Fibroblast of upper back skin (primary cell): ENCODE measurements at places on chromosomes 16 and 17.

DNA sequence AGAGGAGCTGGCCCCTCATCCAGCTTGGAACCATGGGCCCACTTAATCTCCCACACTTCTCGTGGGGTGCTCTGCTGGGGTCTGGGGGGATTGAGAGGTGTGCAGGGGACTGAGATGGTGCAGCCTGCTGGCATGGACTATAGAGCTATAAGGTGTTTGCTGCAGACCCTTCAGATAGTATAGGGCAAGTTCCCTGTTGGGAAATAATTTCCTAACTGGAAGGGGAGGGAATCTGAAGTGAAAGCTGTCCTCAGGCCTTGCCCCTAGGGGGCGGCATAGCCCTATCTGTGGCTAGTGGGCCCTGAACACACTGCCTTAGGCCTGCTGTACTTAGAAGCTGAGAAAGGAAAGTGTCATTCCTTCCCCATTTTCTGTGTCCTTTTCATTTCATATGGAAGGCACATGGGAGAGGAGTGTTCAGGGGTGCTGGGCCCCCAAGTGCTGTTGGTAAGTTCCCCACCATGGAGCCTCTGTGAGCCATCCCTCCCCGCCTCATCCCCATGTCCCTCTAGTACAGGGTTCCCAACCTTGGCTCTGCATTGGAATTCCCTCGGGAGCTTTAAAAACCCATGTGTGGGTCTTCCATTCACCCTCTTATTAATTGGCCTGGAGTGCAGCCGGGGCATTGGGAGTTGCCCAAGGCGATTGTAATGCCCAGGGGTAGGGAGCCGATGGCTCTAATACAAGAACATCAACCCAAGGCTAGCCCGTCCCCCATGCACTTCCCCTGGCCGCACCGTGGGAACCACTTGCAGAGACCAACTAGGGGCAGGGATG lies 19.7 kb downstream of the GOSR2 start:
- peak; percentile 75 for DNase-seq

DNA sequence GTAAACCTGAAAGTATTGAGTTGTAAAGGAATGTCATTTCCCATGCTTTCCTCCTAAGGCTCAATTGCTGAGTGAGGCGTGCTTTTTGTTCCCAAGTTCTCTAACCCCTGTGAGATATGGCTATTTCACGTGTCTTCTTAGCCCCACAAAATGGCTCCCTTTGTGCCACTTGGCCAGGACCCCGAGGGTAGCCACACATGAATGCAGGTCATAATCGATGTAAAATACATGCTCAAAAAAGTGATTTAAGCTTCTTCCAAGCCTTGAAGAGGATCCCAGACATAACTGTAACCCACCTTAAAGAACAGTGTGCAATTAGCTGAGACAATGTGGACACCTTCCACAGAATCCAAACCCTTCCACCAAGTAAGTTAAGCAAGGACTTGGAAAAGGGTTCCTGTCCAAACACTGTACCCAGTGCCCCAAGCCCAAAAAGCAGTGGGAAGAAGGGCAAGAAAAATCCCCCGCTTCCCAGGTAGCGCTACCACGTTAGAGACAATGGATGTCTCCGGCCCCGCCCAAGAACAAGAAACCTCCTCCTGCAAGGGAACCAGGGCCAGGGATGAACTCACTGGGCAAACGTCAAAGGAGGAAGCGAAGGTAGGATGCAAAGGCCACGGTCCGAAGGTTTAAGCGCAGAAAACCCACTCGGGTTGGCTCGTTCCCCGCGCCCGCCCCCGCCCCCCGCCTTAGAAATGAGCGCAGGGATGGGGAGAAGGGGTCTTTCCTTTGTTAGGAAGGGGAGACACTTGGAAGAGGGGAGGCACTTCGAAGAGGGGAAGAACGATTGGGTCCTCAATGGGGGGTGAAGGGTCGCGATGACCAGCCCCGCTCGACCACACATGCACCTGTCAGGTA lies 1.2 kb downstream of the JPT1 start:
- DNase-seq: peak; percentile 20

GRCh38 chr16:17246974-17247732 lies 223.6 kb downstream of the XYLT1 start:
- no peak for DNase-seq

- no peak for DNase-seq
Measured at GRCh38 chr17:17870247-17870646, 33.5 kb upstream of the SREBF1 start.

DNA sequence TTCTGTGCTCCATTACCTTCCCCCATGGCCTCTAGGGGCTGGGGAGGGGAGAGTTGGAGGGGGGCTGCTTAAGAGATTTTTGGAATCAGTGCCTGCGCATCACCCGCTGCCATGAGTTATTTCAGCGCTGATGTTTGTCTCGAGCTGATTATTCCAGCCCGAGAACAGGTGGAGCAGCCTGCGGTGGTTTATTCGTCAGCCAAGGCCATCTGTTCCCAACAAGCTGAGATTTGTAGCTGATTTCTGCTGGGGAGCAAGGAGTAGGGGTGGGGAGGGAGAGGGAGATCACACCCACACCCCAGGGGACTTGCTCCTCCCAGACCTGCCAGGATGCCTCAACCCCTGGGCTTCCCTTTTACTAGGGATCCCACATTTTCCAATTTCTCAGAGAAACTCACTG lies 23.1 kb downstream of the PIPOX start:
- no peak for DNase-seq

- no peak for DNase-seq
Measured at GRCh38 chr17:4834681-4835020, 1.5 kb downstream of the MINK1 start.

DNA sequence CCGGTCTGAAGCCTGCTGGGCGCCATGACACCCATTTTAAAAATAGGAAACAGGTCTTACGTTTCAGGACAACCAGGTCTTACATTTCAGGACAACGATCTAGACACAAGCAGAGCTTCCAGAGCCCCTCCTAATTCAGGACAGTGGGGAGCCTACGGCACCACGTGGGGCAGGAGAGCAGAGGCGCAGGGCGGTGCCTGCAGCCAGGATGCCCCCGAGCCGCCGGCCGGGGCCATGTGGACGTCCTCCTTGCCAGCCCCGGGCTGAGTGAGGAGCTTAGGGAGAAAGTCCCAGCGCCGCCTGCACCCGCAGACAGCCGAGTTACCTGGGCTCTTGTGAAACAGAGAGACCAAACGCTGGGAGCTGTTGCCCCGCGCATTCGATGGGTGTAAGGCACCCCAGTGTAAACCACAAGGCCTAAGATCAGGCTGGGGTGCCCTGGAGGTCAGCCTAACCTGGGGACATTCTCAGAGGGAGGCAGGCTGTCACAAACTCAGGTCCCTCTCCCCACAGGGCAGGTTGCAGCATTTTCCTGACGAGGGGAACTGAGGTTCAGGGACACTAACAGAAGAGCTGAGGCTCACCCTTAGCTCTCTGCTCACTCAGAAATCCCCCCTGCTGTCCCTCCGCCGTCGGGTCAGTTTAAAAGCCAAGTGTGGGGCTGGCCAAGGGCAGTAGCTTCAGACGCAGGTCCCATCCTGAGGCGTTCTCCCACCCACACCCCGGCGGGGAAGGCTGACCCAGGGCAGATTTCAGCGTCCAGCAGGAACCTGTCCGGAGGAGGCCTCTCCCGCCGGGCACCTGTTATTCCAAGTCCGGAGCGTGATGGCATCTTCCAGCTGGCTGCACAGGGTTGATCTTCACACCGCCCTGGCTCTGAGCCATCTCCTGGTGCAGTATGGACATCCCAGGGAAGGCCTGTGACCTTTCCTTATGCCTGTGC lies 1.8 kb upstream of the NOTUM start:
- DNase-seq: no peak

DNA sequence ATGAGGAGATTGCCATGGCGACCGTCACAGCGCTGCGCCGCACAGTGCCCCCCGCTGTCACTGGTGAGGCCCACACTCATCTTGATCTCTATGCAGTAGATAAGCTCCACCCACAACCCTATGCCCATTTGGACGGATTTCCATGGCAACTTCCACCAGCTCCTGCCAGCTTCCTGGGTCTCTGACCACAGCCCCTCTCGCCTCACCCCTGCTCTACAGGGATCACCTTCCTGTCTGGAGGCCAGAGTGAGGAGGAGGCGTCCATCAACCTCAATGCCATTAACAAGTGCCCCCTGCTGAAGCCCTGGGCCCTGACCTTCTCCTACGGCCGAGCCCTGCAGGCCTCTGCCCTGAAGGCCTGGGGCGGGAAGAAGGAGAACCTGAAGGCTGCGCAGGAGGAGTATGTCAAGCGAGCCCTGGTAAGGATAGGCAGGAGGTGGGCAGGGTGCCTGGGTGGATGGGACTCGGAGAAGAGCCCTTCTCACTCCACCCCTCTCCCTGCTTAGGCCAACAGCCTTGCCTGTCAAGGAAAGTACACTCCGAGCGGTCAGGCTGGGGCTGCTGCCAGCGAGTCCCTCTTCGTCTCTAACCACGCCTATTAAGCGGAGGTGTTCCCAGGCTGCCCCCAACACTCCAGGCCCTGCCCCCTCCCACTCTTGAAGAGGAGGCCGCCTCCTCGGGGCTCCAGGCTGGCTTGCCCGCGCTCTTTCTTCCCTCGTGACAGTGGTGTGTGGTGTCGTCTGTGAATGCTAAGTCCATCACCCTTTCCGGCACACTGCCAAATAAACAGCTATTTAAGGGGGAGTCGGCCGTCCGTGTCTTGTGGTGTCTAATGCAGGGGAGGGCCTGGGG lies 4.3 kb downstream of the ALDOA start:
- no peak for DNase-seq

- DNase-seq: no peak
Measured at GRCh38 chr17:65092262-65092661, 35.7 kb upstream of the GNA13 start.

DNA sequence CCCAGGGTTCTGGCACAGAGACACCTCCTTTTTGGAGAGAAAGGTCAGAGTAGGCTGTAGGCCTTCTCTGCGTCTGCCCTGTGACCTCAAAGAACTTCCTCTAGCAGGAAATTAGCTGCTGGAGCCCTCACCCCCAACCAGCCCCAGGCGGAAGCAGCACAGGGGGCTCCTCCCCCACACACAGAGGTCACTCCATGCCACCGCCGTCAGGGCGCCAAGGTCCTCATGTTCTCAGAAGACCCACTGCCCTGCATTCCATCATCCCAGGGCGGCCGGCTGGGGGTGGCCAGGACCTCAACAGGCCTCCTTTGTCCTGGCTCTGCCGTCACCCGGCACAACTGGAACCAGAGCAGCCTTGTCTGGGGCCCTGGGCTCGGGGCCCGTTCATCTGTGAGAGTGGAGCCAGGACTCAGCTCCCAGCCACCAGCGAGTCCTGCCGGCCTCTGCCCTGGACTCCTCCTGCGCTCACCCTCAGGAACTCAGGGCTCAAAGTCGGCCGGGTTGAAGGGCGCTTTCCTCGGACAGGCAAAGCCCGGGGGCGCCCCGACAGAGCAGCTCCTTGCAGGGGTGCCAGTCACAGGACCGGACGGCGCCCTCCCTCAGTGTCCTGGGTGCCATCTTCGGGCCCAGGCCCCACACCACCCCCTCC lies 1.2 kb downstream of the TMC6 start:
- no peak for DNase-seq

- DNase-seq: no peak
Measured at GRCh38 chr17:65314212-65314611, 177.0 kb downstream of the RGS9 start.

DNA sequence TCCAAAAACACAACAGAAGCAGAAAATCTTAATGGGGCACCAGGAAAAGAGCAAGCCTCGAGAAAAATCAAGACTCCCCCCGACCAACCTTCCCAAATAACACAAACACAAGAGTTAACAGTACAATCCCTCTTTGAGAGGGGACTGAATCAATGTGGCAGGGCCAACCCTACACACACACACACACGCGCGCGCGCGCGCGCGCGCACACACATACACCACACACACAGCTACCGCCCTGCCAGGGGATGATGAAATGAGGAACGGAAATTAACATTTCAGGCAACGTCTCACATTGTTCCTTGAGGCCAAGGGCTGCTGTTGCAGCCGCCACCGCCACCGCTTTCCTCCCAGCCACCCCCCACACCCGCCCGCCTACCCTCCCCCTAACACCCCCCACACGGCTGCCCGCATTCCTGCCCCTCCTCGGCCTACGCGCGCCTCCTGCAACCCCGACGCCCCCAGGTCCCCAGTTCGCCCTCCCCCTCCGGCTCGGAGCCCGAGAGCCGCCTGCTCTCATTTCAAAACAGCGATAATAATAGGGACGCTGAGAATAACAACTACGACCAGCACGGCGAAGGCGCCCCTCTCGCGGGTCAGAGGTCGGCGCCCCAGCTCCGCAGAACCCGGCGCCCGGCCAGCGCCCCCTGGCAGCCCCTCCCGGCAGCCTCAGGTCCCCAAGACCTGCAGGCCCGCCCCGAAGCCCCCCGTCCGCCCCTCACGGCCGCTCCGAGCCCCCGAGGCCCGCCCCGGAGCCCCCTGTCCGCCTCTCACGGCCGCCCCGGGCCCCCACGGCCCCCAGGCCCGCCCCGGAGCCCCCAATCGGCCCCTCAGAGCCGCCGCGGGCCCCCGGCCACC lies 1.1 kb downstream of the ANKRD11 start:
- peak; percentile 97 for DNase-seq

GRCh38 chr17:3886776-3887175 lies 6.1 kb downstream of the CAMKK1 start:
- no peak for DNase-seq

- DNase-seq: no peak
Measured at GRCh38 chr16:70432356-70432722, 6.6 kb downstream of the ST3GAL2 start.

- DNase-seq: no peak
Measured at GRCh38 chr16:89523680-89524344, 15.6 kb downstream of the SPG7 start.

GRCh38 chr17:12310811-12311210 lies 290.1 kb downstream of the MAP2K4 start:
- no peak for DNase-seq

DNA sequence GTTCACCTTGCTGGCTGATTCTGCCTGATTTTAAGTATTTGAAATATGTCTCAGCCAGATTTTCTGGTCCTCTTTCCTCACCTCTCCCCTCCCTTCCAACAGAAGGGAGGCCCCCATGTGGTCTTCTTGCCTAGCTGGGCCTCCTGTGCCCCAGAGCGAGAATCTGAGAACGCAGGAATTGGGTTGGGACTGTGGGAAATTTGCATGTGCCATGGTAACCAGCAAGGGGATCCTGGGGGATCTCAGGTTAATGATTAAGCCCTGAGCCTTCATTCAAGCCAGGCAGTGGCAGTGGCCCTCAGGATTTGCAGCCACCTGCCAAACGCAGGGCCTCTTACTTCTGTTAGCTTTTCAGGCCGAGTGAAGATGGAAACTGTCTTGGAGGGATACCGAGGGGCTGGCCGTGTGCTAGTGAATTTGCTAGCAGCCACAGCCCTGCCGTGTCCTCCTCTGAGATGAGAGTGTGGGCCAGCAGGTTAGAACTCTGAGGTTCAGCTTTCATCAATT lies 40.2 kb downstream of the KSR1 start:
- DNase-seq: no peak

GRCh38 chr16:80851831-80852230 lies 47.4 kb upstream of the CDYL2 start:
- DNase-seq: no peak
